ENCODE measurements at places on chromosomes 5 and 9. TPM values are rescaled to one million over a fixed set of nuclear protein-coding genes. Genes with fewer than 3 reads are reported as not detected.

Gene MAMDC4
- total RNA-seq, result 3.5 TPM

Gene PRDM12
- not detected for total RNA-seq

Gene FGF1
- total RNA-seq, result 1.0 TPM

DNA sequence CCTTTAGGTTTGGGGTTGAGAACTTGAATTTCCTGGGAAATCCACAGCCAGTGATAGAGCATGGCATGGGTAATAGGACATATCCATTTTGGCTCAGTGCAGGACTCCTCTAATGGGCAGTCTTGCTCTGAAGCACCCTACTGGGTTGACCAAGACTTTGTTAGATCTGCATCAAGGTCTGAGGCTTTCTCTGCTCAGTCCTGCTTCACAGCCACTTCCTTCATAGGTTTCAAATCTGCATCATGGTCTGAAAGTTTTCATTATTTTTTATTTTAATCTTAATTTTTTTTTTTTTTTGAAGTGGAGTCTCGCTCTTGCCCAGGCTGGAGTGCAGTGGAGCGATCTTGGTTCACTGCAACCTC, 36.5 kb downstream of the KIF2A start:
- DNase-seq, result no peak

- DNase-seq, result peak; percentile 80
Observed at GRCh38 chr9:99184475-99185347, 37.0 kb downstream of the ALG2 start.

DNA sequence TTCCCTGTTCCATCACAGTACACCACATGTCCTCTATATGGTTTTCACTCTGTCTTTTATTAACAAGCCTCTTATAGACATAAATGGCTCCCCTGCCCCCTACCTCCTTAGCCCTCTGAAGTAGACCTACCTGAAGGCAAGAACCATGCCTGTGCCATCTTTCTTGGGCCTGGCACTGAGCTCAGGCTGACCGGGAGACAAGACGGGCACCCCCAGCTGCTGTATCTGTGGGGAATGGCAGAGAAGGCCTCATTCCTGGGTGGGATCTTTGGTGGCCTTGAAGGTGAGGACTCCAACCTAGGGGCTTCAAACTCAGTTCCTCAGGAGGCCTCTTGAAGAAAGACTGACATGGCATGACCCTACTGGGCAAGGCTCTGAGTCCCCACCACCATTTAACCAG, 109.9 kb downstream of the GABBR2 start:
- no peak for DNase-seq

DNA sequence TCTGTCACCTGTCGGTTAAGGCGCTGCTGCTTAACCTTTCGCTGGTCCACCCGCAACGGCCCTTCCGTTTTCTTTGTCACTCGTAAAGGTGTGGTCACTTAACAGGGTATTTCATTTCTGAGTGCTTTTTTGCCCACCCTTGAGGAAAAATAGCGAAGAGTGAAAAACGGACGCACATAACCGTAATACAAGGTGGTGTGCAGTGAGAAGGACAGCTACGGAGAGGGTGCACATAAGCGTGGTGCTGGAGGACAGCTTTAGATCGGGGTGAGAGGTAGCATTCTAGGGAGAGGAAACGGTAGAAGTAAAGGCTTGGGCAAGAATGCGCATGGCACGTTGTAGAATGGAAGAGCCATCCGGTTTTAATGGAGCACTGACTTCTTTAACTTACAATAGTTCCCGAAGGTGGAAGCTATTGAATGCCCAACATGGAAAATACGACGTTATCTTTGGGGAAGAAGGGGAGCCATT, 761 bp downstream of the CCT5 start:
- peak; percentile 29 for DNase-seq

DNA sequence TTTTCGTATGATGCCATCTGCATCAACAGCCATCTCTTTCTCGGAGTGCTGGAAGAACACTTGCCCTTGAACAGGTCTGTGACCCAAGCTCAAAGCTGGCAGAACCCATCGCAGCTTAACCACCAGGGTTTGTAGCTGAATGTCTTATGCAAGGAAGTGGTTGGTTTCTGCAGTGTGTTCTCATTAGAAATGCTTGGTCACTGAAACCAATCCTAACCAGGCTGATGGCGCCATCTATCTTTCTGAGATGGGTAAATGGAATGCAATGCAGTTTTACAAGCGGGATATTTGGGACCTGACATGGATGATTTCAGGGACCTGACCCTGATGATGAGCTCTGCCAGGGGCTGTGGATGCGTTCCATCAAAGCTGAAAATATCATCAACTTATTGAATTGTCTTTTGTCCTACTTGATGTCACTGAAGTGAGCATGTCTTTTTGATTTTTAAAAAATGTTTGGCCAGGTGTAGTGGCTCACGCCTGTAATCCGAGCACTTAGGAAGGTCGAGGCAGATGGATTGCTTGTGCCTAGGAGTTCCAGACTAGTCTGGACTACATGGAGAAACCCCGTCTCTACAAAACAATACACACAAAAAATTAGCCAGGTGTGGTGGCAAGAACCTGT, 28.7 kb downstream of the DMRT3 start:
- peak; percentile 53 for DNase-seq

DNA sequence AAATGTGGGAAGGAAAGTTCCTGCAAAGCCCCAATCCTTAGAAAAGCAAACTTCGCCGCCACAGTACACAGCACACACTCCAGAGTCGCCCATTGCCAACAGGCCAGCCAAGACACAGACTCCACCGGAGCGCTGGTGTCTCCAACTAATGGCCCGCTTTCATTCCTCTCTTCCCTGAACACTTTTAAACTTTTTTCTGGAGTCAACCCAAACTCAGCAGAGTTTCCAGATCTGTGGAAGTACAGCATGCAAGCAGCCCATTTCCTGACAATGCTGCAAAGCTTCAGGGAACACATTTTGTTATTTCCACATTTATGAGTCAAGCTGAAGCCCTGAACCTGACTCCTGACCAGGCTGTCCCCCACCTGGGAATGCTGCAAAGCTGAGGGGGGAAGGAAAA, 351.9 kb downstream of the NFIB start:
- no peak for DNase-seq

GRCh38 chr5:169415371-169415770, 114.4 kb upstream of the SLIT3 start:
- no peak for DNase-seq

- DNase-seq, result no peak
Observed at GRCh38 chr9:132266017-132266416, 88.8 kb downstream of the SETX start.

- no peak for DNase-seq
Observed at GRCh38 chr5:23025629-23026233, 172.6 kb upstream of the CDH12 start.

All from foreskin keratinocyte (primary cell).